Inflammatory macrophage treated with lipopolysaccharide for 4 hours (primary cell): ENCODE measurements at places on chromosomes 4 and X.

DNA sequence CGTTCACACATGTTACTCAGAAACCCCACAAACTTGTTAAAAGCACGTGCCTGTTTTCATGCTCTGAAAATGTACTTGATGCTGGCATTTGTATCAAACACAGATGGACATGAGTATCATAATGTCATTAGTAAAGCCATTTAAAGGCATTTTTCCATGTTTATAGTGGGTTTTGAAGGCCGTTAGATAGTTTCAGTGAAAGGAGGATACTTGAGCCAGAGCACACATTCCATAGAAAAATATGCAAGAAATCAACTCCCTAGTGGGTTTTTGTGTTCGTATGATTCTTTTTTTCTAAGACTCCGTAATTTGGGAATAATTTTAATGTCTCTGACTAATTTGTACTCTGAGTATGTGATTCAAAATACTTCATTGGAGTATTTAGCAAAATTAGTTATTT, 216.2 kb upstream of the BMP3 start:
- no peak for DNase-seq

GRCh38 chr4:110654254-110654635, 31.4 kb upstream of the PITX2 start:
- DNase-seq: no peak

- no peak for DNase-seq
These were observed 3.8 kb upstream of the CXCR3 start for GRCh38 chrX:71622032-71622575.

GRCh38 chrX:120302434-120302833, 8.8 kb downstream of the TMEM255A start:
- DNase-seq: peak; percentile 37

GRCh38 chr4:154084864-154085263, 296.0 kb upstream of the SFRP2 start:
- no peak for DNase-seq

DNA sequence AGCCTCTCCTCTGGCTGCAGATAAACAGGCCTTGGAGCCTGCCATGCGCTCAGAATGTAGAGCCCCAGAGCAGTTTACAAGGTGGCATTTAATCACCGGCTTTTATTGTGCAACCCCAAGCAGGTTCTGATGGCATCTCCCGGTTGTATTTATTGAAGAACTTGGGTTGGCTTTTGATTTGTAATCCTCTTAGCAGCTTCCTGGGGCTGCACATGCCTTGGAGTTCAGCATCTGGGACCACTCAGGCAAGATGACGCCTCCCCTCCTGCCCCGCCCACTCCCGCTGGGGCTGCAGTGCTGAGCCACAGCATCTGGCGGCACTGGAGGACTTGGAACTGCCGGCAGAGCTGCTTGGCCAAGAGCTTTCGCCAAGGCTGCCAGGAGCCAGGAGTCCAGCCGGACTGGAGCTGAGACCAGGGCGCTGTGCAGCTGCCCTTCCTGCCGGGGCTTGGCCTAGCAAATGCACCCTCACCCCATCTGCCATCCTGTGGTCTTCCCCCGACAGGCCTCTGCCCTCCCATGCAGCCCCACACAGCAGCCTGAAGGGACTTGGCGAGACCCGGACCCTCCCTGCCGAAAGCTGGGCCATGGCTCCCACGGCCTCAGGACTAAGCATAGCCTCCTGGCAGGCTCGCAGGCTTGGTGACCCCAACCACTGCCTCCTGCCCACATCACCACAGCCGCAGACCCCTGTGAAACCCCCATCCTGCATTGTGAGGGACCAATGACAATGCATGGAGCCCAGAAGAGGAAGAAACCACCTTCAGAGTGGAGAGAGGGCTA, 5.4 kb downstream of the HTRA3 start:
- DNase-seq: no peak

GRCh38 chr4:81472281-81473182, 825 bp upstream of the RASGEF1B start:
- DNase-seq: peak; percentile 84

GRCh38 chrX:37942170-37942569, 64.2 kb upstream of the SYTL5 start:
- DNase-seq: no peak

DNA sequence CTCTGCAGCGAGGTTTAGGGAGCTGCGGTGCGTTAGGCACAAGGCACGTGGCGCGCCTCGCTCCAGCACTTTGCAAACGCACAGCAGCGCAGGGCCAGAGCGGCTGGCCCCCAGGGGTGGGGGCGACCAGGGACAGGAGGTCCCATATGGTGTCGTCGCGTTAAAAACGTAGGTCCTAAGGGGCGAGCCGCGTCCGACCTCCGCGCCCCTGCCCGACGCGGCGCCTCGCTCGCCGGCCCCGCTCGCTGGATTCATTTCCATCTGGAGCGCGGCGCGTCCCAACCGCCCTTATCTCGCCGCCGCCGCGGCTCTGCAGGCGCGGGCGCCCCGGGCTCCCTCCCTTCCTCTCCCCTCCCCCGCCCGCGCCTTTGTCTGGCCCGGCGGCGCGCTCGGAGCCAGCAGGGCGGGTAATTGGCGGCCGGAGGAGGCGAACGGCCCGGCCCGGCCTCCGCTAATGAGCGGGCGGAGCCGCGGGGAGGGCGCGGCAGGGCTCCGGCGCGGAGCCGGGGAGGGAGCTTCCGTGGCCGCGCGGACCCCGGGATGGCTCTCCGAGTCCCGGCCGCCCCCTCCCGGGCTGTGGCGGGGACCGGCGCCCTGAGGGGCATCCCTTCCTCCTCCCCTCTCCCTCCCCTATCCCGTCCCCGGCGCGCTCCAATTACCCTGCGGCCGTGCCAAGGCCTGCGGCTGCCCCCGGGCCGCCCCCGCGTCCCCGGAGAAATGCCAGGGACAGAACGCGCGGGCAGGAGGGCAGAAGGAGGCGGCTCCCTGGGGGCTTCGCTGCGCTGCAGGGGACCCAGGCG, 409.0 kb downstream of the BCOR start:
- DNase-seq: peak; percentile 2

DNA sequence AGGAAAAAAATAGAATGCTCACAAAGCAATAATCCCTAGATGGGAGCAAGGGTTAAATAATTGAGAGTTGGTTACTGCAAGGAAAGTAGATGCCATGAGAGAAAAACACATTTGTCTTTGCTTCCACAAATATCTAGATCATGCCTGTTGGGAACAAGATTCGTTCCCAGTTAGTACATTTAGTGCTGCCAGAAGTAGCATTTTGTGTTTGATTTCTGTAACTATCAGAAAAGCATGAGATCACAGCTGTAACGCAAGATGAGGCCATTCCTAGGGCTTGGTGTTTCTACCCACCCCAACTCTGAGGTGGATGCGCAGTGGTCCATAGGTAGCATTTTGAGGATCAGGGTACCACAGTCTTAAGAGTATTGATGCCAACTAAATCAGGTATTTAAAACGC, 20.4 kb upstream of the PDK3 start:
- DNase-seq: no peak

DNA sequence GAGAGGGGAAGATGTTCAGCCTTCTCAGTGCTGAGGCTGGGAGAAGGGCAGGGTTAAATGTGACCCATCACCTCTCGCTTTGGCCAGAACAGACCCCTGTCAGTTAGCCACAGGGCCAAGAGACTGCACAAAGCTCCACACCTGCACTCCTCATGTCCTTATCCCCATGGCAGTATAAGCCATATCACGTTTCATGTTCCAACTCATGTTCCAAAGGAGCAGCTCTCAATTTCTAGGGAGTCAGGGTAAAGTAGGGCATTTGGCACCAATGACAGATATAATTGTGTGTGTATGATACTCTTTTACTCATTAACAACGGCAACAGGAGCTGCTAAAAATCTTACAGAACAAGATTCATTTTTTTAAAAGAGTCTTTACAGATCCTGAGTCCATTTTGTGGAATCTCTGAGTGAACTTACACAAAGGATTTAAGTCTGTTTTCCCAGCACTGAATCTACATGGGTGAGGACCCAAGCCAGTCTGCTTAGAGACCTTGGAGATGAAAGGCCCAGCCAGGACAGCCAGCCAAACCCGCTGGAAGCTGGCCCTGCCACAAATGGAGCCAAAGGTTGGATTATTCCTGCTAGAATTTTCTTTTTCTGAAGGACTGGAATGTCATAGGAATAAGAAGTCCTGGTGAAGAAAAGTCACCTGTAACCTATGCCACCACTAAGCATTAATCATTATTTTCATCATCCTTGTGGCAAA, 129.1 kb upstream of the SMAD1 start:
- no peak for DNase-seq

- DNase-seq: peak; percentile 95
These were observed 150.7 kb upstream of the SLC7A11 start for GRCh38 chr4:138392751-138393308.

GRCh38 chr4:75284831-75285230, 229.4 kb downstream of the RCHY1 start:
- no peak for DNase-seq

DNA sequence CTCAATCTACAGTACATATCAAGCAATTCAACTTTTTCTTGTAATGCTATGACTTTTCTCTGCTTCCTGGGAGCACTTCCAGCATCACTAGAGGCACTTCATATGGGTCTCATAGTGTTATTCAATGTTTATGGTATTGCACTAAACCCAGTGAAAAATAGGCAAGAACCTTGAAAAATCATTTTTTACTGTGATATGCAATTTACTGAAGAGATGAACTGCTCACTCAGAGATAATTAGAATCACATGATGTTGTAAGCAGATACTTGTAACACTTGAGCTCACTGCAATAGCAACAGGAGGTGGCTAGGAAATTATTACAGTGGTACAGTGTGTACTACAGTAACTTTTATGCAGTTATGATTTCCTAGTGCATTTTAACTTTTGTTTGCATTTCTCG, 93.3 kb downstream of the RASGEF1B start:
- DNase-seq: no peak
